Cerebellum (tissue), 4 donors: ENCODE measurements at places on chromosomes 5 and 9.

DNA sequence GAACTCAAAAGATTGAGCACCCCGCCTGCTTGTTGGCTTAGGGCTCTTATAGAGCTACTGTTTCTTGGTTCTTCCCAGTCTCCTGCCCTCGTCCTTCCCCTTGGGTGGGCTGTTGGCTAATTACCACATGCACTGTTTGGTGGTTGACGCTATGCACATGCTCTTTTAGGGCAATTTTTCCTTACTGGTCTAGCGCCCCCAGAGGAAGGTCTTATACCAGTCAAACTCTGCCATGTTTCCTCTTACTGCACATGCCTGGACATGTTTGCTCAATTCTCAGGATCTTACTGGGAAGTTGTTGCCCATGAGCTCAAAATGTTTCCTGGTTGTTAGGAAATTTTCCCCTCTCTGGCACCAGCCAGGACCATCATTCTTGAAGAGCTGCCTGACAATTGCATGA lies 101.9 kb downstream of the SLC28A3 start:
- no peak for DNase-seq

GRCh38 chr9:116767219-116767618 lies 80.1 kb downstream of the TRIM32 start:
- DNase-seq, result no peak

GRCh38 chr9:35795695-35796094 lies 4.3 kb downstream of the NPR2 start:
- DNase-seq, result no peak

DNA sequence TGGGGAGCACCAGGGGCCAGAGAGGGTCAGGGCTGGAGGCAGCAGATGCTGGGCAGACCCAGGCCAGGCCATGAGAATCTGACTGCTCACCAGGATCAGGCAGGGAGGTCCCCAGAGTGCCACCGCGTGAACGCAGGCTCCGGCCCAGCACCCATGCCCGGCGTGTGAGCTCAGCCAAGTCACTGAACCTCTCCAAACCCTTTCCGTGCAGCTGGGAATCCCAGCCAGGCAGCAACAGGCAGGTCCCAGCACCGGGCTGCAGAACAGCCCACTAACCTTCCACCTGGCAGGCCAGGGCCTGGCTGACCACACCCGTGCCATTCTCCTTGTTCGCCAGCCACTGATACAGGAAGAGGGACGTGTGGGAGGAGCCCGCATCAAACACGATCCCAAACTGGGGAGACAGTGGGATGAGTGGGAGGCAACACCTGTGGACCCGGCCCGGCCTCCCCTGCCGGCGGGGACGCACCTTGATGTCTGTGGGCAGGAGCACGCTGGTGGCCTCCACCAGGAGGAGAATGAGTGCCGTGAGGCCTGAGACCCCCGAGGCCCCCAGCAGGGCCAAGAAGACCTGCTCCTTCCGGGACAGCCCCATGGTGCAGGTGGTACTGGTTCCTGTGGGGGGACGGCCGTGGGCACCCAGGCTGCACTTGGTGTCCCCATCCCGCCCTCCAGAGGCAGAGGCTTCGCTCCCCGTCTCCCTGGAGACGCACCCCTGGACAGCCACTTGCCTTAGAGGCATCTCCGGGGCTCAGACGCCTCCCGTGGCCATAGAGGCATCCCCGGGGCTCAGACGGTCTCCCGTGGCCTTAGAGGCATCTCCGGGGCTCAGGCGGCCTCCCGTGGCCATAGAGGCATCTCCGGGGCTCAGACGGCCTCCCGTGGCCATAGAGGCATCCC lies 3.2 kb downstream of the ENTPD8 start:
- no peak for DNase-seq

DNA sequence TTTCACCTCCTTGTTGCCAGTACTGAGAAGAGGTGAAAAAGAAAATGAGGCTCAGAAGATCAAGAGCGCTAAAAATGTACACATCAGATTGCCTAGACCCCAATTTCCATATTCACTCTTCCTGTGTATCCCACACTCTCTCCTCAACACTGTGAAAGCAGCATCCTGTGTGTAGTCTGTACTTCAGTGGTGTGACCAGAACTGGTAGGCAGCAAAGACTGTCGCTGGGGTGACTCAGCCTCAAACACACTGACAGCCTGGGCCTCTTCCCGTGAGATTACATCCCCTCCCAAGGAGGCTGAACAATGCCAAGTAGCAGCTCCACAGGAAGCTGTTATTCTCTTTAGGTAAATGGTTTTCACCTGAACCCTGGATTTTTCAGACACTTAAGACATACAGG lies 135.5 kb downstream of the CCDC192 start:
- DNase-seq, result no peak

DNA sequence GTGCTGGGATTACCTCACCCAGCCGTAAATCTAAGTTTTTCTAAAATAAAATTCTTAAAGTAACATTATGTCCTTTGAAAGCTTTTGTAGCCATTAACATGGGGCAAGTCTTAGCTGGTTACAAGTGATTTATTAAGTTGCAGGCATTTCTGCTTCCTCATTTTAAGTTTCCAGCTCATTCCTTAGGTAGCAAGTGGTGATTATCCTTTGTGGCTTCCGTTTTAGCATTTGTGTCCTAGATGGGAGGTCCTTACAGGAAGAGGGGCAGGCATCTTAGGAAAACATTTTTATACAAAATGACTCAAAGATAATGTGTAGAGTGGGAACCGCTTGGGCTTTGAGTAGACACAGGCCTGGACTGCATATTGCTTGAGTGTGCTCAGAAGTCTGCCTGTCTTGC lies 35.0 kb upstream of the ROPN1L start:
- no peak for DNase-seq

GRCh38 chr5:141476132-141476911 lies 556 bp downstream of the PCDHGC3 start:
- peak; percentile 66 for DNase-seq

DNA sequence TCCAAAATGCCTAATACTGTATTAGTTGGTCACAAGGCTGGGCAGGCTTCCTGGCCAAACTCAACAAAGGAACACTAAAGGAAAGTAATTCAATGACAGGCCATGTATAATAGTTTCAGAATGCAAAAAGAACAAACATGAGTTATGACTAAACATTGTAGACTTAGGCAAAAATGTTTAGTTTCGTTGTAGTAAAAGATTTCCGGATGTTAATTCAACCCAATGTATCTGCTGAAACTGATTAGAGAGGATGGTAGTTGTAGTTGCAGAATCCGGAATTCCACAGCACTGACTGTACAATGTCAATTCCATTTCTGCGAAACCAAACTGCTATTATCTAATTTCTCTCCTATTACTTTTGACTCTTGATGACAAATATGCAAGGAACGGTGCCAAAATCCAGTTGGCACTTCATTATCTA lies 117.9 kb upstream of the FST start:
- DNase-seq, result no peak

DNA sequence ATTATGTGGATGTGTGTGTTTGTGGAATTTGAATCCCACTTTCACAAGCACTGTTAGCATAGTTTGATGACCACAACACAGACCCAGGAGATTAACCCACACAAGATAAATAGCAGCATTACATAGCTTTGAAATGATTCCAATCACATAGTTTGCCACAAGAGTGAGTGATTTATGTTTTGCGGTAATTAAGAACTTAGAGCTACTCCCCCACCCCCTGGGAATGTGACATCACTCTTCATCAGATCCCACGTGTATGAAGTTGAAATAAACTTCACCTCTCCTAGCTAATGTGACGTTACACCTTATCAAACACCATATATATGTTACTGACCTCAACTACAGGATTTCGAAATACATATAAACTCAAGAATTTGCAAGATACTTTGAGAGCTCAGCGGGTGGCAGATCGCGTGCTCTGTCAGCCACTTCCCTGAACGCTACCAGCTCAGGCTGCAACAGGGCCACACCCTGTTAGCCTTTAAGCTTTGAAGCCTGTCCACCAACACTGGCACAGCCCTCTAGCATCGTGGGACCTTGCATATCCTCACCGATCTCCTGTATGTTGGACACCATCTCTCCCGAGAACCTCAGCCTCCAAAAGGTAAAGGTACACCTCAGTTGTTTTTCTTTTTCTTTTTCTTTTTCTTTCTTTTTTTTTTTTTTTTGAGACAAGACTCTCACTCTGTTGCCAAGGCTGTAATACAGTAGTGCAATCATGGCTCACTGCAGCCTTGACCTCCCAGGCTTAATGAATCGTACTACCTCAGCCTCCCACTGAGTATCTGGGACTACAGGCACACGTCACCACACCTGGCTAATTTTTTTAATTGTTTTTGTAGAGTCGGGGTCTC lies 1.7 kb upstream of the AGTPBP1 start:
- no peak for DNase-seq

DNA sequence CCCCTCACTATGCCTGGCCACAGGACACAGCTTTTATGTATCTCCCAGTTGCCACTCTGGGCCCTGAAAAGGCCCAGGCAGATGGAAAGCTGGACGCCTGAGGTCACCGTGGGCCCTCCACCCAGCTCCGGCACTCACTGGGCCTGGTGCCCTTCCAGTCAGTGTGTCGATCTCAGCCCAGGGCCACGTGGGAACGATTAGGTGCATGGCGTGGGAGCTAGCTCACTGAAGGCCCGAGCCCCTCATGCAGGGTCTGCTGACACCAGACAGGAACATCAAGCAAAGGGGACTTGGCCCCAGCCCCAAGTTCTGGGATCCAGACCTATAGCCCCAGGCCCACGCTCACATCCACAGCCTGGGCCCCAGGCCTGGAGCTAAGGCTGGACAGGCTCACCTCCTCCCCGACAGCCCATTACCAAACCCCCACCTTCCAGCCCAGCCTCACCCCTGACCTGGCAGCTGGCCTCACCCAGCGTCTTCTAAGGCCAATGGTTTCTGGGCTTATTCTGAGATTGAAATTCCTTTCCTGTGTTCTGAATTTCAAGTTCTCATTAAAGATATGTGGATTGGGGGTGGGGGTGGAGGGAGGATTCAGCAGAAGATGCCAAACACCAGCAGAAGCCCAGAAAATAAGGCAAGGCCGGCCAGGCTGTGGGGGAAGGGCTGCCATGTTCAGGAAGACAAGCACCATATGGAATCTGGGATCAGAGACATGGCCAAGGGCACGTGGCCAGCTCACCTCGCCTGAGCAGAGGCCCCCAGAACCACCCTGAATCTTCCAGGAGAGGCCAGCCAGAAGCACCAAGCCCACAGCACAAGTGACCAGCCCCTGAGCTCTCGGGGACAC lies 74.5 kb downstream of the ADAMTS2 start:
- no peak for DNase-seq

DNA sequence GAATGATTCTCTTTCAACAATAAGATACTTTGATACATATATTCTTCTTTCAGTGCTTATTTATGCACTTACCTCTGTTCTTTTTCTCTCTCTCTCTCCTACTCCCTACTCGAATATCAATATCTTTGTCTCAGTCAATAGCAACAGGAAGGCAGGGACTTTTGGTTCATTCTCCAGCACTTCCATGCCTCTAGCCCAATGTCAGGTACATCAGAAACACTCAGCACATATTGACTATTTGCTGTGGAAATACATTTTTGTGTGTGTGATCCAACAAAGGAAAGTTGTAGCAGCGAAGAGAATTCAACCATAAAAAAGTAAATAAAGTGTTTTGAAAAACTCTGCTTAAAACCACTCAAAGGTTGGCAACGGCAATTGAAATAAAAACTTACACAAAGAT lies 12.6 kb downstream of the DIRAS2 start:
- DNase-seq, result no peak

- DNase-seq, result no peak
Measured at GRCh38 chr5:43362725-43363435, 49.3 kb downstream of the CCL28 start.

DNA sequence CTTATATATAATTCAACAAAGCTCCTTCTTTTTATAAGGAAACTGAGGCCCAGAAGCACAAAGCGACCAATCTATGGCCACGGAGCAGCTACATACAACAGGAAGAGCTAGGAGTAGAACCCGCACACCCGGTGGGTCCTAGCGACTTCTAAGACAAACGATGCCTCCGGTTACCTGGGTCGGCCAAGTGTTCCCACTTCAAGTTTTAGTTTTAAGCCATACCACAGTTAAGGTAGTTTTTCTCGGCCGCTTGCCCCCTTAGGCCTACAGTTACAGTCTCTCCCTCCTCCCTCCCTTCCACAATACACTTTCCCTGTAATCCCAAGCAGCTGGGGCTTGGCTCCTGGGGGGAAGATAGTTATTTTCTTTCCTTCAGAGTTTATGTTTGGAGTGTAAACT lies 533 bp downstream of the SREK1IP1 start:
- no peak for DNase-seq

- DNase-seq, result no peak
Measured at GRCh38 chr5:111236995-111237394, 12.8 kb downstream of the CAMK4 start.

GRCh38 chr5:84378961-84379360 lies 5.7 kb downstream of the EDIL3 start:
- no peak for DNase-seq

DNA sequence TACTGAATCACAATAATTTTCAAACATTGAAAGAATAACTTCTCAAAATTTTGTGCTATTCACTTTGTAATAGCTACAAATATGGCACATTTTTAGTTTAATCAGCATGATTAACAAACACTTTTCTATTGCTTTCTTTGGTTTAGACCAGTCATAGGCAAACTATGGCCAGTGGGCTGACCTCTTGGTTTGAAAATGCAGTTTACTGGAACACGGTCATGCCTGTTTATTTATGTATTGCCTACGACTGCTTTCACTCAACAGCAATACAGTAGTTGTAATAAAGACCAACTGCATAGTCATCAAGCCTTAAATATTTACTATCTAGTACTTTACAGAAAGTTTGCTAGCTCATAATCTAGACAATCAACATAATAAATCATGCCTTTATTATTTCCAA lies 810.8 kb downstream of the TLE1 start:
- DNase-seq, result no peak

DNA sequence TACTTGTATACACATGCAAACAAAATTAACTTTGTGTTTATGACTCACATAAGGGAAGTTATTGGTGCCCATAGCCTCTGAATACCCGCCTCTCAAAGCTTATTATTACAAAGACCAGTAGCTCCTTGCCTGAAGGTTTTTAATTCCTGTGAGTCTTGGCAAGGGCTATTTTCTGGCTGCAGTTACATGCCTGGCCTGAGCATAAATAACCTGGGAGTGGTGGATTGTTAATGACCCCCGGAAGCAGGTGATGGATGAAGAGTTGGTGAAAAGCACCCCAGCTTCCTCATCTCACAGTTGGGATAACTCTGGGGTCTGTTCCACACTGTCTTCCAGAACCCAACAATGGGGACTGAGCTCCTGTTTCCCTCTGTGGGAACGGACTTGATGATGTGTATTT lies 594.5 kb downstream of the PDE4D start:
- DNase-seq, result no peak

DNA sequence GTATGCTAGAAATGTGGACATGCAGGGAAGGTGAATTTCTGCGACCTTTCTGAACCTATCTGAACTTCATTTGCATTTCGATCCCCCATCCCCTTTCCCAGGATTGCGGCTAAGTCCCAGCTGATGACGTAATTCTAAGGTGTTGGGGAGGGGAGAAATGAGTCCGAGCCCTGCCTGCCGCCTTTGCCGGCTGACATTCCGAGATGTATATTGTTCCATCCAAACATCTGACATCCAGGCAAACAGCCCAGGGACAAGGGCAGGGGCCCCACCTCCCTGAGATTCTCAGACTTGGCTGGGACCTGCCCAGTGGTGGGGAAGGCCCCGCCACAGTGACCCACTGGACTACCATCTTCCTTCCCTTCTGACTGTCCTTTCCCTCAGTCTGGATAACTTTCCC lies 494.6 kb downstream of the ENC1 start:
- no peak for DNase-seq

GRCh38 chr9:112439825-112440224 lies 46.8 kb upstream of the KIAA1958 start:
- DNase-seq, result no peak
